NCI-H1092 treated with DMSO at 0.1 percent for 48 hours (cell line): ENCODE measurements at places on chromosomes 16 and 17.

GRCh38 chr16:48479955-48480354 is 94.7 kb upstream of the SIAH1 start:
- DNase-seq, result no peak

DNA sequence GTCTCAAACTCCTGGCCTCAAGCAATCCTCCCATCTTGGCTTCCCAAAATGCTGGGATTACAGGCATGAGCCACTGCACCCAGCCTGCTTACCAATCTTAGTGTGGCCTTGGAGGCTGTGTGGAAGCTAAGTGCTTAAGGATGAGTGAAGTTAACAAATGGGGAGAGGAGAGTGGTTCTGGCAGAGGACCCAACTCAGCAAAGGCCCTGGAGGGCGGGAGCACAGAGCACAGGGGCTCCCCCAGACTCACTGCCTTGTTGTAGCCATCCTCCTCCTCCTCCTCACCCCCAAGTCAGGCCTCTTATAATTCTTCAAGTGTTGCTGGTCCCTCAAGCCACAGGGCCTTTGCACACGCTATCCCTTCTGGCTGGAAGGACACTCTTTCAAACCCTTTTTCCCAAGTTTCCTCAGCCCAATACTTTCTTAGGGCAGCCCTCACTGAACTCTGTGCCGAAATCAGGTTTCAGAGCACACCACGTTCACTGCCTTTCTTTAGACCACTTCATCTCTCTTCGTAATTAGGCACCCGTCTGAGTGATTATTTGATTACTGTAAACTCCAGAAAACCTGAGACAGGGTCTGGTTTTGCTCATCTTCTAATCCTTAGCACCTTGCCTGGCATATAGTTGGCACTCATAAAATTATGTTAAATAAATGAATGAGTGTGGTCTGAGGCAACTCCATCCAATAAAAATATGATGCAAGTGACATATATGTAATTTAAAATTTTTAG is 23.4 kb downstream of the NGFR start:
- DNase-seq, result no peak

DNA sequence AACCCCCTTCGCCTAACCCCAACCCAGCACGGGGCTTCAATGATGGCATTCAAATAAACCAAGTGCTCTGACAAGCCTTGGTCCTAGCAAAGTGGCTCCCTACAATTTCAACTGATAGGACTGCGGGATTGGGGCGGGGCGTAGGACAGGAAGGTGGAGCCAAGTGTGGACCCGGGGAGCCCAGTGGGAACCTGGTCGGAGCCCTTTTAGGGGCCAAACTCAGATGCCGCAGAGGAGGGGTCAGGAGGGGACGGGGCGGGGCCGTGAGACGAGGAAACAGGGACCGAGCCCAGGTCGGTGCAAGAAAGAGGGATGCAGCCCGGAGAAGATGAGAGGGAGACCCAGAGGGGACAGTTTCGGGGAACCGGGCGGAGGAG is 13.2 kb upstream of the CDIPT start:
- no peak for DNase-seq

GRCh38 chr16:80577485-80578280 is 36.9 kb downstream of the DYNLRB2 start:
- DNase-seq, result no peak

DNA sequence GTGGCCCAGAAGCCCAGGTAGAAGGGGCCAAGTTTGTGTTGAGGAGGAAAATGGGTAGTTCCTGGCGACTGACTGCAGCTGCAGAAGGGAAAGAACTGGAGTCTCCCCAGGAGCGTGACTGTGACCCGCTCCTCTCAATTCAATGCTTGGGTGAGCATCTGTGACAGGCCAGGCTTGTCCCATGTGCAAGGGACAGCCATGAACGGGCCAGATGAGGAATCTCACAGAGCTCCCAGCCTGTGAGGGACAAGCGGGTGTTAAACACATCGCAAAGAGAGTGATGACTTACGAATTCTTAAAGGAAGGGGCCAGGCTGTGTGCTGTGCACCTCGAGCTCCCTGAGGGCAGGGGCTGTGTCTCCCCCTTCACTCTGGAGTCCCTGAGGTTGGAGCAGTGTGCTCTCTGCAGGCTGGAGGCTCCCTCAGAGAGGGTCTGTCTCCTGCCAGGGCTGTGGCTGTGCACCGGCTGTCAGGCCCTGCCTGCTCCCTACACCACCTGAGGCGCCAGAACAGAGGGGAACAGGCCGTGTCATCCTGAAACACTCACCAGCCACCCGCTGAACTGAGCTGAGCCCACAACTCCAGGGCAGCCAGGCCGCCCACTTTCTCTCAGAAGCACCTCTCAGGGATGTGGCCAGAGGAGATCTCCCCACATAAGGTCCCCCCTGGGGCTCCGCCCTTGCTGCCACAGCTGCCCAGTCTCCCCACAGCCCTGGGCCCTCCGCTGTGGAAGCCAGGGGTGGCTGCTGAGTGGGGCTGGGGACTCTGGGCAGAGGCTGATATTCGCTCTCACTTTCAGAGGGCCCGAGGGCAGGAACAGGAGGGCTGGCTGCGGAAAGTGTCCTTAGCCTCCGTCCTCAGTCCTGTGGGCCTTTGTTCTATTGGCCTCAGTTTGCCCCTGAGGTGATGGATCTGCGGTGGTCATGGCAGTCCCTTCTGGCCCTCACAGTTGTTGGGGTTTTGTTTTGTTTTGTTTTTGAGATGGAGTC is 25.7 kb upstream of the NXPH3 start:
- DNase-seq, result no peak

DNA sequence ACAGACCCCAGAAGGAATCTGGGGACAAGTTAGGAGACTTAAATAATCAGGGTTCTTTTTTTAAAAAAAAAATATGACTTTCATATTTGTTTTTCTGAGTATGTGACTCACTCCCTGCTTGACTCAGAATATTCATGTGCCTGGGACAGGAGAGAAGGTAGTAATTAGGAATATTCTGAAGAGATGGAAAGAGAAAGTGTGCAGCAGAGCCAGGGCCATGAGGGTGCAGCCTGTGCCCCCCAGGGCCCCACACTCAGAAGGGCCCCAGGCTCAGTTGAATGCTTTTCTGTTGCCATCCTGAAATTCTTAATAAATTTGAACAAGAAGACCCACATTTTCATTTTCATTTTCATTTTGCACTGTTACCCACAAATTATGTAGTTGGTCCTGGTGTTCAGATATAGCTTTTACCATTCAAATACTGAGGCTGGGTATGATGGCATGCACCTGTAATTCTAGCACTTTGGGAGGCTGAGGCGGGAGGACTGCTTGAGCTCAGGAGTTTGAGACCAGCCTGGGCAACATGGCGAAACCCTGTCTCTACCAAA is 11.5 kb upstream of the LONP2 start:
- no peak for DNase-seq

DNA sequence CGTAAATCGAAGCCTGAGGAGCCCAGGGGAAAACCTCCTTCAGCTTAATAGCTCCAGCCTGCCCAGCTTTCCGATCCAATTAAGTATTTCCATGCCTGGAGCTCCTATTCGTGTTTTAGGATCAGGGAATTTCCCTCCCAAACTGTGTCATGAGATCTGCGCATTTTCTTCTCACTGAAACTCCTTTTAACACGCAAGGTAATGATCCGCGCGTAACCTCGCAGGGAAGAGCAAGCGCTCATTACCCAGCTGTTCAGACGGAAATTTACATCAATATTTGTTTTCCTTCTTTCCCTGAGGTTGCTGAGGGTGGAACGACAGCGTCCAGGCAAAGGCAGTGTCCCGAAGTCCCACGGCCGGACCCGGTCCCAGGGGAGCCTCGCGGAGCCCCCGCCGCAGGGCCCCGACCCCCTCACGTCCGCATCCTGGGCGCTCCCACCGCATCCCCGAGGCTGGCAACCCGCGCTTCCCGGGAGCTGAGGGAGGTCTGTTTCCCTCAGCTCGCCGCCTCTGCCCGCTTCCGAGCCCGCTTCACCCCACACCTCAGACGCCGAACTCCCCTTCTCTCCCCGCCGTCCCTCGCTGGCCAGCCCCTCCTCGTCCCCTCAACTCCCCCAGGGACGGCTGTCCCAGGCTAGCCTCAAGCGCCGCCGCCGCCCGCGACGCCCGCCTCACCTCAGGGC is 415 bp downstream of the ABCA5 start:
- peak; percentile 60 for DNase-seq

DNA sequence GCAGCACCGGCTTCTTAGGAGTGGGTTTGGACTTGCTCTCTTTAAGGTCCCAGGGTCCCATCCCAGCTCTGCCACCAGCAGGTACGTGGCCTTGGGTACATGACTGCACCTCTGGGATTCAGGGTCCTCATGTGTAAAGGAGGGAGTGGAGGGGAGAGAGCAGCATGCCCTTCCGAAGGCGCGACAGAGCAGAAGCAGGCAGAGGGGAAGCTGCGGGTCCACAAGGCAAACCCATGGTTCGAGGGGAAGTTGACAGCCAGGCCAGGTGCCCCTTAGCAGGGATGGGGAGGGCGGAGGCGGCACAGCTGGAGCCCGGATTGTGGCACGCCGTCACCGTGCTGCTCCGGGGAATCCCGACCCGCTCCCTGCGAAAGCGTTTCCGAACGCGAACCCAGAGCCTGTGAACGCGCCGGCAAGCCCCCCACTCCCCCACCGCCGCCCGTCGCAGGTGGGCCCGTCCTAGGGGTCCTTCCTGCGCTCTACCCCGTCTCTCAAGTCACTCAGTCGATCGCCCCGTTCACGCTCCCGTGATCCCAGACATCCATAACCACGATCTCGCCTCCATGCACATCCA is 4.1 kb upstream of the TBX2 start:
- no peak for DNase-seq

DNA sequence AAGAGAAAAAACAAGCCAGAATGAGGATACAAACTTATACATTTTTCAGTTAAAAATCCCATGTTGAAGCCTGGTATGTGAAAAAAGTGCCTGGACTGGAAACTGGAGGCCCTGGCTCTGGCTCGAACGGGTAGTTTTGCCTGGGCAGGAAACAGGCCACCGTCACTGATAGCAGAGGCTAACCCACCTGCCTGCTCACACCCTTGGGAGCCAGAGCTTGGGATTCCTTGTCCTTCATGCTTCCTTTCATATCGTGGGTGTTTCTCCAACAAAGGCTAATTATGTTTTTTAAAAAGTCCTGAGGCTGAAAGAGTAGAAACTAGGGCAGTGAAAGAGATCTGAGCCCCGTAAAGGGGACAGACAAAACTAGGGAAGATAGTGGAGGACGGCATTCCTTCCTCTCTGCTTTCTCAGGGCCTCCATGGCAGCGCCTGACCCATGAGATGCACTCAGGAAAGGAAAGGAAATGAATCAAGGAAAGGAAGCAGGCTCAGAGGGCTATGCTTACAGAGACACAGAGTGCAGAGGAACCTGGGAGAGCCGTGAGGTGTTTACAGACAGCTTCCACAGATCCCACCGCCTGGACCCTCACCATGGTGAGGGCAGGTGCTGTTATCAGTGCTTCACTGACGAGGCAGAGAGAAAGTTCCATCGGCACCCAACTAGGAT is 138.1 kb downstream of the PARN start:
- no peak for DNase-seq

DNA sequence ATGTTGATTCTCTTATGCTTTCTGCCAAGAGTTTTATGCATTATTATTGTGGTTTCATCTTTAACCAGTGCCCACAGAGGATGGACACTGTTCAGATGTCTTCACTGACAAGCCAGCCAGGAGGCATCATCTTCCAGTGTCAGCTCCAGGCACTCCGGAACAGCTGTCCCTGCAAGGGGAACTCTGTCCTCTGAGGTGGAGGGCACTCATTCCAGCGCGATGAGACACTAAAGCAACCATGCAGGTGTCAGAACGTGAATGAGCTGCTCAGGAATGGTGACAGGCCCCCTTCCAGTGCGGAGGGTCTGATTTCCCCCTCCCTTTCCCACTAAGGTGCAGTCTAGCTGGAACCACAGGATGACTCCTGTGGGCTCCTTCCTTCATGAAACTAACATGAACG is 117.5 kb downstream of the NOG start:
- no peak for DNase-seq

DNA sequence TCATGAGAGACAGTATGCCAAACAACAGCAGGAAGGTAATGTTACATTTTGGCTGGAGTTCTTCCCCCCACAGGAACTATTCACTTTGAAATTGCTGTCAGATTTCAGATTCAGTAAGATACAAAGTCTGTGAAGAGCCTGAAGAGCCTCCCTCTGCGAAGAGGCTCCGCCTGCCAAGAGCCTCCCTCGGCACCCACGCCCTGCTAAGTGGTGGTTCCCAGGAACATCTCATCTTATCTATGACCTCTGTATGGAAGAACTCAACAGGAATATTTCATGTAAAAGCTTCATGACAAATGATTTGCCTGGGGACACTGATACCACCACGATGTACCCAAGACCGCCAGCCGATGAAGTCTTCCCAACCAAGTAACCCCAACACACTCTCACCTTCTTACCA is 3.2 kb downstream of the ZC3H7A start:
- DNase-seq, result peak; percentile 44

DNA sequence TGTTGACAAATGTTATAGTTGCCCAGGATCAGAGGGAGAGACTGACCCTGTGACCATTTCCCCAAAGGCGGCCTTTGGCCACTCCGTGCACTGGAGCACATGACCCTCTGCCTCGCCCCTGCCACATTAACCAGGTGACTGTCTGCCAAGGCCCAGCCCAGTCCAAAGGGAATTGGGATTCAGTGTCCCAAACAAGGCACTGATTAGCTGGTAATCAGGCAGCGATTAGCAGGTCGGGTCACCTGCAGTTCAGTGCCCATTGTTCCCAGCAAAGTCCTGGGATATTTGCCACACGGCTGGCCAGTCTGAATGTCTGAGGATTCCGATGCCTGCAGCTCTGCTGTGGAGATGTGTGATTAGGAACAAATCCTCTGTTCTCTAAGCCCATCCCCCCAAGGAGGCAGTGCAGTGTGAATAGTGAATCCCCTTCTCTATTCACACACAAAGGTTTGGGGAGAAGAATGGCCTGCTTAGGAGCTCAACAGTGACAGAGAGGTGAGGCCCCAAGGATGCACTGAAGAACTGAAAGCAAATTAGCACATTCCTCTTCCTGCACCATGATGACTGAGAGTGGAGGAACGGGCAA is 123.1 kb upstream of the MAF start:
- no peak for DNase-seq

- DNase-seq, result no peak
Measured at GRCh38 chr17:4331614-4332013, 34.9 kb downstream of the UBE2G1 start.

GRCh38 chr17:75109046-75109406 is 743 bp upstream of the ARMC7 start:
- no peak for DNase-seq

DNA sequence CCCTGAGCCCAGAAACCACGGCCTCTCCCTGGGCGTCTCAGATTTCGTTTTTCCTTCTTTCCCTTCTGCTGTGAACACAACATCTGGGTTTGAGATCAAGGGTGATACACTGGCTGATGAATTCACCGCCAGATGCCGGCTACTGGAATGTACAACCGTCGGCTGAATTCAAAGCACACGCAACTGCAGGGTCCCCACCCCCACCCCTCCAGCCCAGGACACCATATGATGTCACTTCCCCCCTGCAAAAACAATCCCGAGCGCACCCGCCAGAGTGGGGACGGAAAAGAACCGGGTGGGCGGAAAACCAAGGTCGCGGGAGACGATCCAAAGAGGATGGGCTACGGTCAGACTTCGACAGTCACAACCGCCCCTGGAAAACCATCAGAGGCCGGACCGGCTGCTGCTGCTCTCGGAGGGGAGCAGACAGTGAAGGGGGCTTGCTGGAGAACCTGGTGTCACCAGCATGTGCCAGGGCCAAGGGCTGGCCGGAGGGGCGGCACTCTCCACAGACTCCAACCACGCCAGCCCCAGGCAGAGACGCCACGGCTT is 23.3 kb downstream of the CEP295NL start:
- DNase-seq, result no peak
